Activated naive CD8-positive, alpha-beta T cell treated with anti-CD3 and anti-CD28 coated beads, Interleukin-2, amount 50 U/mL, for 16 hours (primary cell): ENCODE measurements at places on chromosomes 16 and 17.

- no peak for DNase-seq
Measured at GRCh38 chr16:57682809-57683635, 11.6 kb upstream of the DRC7 start.

- no peak for DNase-seq
Measured at GRCh38 chr16:23104032-23104955, 45.0 kb downstream of the USP31 start.

DNA sequence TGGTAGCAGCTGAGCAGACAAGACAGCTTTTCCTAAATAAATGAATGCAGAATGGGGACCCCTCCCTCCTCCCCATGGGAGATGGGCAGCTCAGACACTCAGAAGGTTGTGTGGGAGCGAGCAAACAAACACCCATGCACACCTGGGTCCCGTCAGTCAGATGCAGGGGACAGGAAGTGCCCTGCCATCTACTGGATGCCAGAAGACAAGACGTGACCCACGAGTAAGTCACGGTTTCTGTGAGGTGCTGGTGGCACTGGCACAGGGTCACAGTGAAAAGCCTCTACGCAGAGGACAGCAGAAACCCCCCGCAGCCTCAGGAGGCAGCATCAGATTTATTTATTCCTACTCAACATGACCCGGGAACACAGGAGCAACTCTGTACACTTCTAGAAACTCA is 8.4 kb downstream of the HBQ1 start:
- no peak for DNase-seq

- no peak for DNase-seq
Measured at GRCh38 chr16:65274566-65274965, 152.7 kb upstream of the CDH11 start.

GRCh38 chr17:28505986-28506665 is at the start of gene FOXN1:
Gene FOXN1 (plus strand): TSS chr17:28506348. CDS start chr17:28523970, 17,622 bp downstream.
- no peak for DNase-seq

DNA sequence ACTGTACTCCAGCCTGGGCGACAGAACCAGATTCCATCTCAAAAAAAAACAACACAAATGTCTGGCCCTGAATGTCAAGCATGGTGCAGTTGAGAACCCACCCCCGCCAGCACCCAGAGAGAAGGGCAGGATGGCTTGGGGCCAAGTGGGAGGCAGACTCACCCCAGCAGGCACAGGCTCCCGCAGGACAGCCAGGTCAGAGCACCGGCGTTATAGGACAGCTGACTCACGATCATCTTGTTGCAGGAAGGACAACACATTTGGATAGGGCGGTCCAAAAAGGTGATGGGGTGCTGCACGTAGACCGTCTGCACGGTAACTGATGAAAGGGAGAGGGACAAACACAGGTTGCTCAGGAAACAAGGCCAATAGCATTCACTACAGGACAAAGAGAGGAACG is 33.3 kb downstream of the LITAF start:
- DNase-seq: no peak

- no peak for DNase-seq
Measured at GRCh38 chr16:48961546-48961945, 320.1 kb downstream of the CBLN1 start.

DNA sequence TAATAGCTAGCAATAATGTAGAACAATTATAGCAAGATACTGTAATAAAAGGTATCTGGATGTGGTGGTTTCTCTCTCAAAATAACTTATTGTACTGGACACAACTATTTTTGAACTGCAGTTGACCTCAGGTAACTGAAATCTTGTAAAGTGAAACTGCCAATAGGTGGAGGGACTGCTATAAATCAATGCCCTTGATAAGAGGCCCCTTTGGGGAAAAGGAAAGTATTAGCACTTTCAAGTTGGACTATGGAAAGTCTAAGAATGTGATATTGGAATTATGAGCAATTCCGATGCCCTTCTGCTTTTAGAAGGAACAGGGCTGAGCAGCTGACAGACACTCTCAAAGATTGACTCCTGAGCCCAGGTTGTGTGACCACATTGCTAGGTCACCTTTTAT is 44.5 kb upstream of the ARHGAP44 start:
- DNase-seq: no peak

DNA sequence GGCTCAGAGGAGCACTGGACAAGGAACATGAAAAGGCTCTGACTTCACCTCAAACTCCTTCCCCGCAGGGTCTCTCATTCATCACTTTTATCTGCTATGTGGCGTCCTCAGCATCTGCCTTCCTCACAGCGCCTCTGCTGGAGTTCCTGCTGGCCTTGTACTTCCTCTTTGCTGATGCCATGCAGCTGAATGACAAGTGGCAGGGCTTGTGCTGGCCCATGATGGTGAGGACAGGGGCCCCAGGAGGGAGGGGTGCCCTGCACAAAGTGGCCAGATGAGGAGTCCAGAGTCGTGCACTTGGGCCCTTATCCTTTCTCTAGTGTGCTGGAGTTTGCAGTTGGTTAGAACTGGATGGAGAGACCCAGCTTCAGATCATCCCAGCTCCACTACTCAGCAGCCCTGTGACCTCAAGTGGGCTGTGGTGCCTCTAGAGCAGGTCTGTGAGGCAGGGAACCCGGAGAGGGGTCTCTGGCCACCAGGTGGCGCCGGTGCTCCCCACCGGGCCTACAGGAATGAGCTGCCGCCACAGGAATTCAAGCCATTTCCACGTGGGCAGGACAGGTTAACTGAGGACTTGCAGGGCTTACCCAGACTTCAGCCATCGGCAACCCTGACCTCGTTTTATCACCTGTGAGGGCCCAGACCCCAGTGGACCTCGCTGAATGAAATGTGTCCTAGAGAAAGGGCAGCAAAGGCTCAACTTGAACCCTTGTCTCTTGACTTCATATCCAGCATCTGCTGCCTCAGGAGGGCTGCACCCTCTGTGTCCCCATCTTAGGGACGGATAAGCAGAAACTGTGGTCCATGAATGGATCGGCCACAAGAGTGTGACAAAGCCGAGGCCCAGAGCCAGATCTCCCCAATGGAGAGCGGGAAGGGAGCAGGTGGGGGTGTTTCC is 4.0 kb downstream of the CMTM3 start:
- DNase-seq: peak; percentile 65

- no peak for DNase-seq
Measured at GRCh38 chr17:7647018-7647417, 3.7 kb upstream of the ATP1B2 start.

GRCh38 chr16:26729951-26730541 is 336.7 kb upstream of the C16orf82 start:
- DNase-seq: no peak

DNA sequence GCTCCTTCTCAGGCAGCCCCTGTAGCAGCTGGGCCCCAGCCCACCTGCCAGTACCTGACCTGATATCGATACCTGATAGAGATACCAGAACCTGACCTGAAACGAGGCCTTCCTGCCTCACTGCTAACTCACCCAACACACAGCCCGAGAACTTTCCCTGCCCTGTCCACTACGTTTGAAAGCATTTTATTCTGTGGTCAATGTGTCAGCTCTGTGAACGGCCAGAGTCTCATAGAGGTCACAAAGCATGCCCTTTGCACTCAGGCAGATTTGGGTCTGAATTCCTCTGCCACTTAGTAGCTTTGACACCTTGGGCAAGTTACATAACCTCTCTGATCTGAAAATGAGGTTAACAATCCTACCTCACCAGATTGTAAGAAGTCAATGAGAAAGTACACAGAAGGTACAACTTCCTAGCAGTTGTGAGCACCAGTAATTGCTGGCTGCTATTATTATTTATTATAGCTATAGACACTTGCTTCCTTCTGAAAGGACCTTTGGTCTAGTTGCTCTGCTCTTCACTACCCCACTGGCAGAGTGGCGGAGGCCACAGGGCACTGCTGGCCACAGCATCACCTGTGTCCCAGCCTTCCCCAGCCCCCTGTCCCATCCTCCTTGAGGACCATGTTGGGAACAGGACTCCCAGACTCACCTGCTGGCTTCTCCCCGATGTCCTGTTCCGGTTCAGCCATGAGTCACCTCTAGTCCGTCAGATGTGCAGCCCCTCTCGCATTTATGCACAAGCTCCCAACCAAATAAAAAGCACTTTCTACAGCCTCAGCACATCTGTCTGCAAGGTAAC is 895 bp downstream of the ANKRD40CL start:
- DNase-seq: no peak

DNA sequence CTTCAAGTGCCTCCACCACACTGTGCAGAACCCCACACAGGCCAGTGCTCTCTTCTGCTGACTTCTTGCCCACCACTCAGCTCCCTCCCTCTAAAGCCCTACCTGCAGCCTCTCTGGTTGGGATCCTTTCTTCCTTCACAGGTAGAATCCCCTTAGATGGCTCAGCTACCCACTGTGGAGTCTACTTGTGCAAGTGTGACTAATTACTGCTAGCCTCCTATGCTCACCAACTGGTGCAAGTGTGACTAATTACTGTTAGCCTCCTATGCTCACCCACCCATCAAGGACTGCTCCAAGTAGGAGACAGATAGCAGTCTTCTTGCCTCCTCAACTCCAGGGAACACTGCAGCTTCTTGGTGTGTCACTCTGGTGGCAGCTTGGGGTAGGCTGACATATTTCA is 43.6 kb downstream of the TEX14 start:
- DNase-seq: no peak

DNA sequence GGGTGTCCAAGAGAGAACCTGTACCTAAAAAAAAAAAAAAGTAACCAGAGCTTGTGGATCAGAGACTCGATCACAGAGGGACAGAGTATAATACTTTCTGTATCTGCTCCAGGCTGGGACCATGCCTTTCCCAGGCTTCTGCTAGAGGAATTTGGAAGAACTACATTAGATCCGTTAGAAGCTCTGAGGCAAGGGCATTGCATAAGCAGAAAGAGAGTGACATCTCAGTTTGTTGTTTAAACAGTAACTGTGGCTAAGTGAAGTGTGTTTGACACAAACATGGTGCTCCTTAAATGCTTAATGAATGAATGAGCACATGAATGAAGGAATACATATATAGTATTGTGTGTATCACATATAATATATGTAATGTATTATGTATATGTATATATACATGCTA is 131.2 kb downstream of the HS3ST3B1 start:
- DNase-seq: no peak

DNA sequence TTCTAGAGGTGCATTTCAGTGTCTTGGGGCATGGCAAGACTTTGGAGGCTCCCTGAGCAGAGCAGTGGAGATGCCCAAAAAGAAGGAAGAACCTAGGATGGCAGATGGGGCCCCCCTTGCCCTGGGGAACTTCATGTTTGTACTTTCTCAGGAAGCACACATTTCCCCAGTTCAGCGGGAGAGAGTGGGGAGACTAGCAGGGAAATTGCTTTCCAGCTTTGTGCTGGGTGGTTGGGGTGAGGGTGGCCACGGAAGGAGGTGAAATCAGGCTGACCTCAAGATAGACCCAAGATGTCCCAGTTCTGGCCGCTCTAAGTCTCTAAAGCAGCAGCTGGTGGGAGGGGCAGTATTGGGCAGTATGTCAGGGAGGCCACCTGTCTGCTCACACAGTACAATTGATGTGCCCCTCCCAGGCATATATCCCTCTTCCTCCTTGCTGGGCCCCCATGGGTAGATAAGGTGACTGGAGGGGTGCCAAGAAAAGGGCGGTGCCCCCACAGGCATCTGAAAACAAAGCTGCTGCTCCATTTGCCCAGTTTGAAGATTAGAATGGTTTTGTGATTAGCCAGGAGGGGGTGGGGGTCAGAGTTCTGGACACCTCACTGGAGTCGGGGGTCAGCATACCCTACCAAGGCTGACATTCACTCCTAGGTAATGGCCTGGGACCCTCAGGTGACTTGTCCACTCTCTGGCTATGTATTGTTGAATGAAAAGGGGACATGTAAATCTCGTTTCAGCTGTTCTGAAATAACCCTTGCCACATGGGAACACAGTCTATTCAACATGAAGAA is 17.1 kb upstream of the NAGLU start:
- no peak for DNase-seq

GRCh38 chr17:31092475-31093064 is 2.2 kb upstream of the NF1 start:
- DNase-seq: no peak

DNA sequence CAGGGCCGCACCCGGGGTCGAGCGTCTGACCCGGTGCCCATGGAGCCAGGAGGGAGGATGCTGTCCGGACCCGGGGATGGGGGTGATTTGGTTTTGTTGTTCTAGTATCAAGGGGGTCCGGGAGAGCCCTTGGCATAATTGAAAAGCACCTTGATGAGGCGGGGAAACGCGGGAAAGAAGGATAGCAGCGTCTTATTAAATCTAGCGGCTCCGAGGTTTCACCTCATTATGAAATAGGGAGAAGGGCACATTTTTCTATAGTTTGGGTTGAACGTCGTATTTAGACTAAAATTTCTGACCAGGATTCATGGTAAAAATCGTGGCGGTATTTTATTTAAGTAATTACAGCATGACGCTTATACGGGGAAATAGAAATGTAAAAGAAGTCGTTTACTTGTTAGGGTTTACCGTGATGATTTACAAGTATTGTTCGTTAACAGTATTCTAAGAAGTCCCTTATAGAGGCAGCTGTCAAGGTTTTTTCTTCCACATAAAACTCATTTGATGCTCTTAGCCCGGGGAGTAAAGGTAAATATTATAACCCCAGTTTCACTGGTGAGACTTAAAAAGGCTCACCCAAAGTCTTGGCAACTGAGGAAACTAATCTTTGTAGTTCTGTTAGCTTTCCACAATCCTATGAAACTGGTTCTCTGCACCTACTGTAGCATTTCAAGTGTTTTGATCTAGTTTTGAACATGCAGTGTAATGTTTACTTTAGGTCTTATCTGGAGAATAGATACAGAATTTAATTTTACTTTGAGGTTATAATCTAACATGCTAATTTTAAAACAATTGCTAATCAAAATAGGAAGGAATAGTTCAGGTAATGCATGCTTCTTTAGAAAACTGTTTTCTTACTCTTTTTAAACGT is 756 bp downstream of the LUC7L3 start:
- no peak for DNase-seq

DNA sequence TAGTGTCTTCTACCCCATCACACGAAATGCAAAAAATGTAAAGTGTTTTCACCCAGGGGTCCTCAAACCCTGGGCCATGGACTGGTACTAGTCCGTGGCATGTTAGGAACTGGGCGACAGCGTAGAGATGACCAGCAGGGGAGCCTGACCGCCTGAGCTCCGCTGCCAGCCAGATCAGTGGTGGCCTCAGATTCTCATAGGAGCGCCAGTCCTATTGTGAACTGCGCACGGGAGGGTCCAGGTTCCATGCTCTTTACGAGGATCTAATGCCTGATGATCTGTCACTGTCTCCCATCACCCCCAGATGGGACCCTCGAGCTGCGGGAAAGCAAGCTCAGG is 4.5 kb downstream of the SCARF1 start:
- no peak for DNase-seq

DNA sequence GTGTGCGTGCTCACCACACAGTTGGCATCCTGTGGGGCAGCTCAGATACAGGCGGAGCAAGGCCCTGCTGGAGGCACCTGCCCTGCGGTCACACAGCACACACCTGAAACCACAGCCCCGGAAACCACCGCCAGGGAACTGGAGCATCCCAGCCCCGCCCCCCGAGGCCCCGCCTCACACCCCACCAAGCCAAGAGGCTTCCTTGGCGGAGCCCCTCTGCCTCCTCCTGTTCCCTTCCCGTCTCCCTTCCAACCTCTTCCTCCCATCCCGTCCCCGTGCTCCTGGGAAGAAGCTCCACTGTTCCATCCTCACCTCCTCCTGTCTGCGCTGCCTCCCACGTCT is 205.5 kb downstream of the NTN1 start:
- DNase-seq: no peak
